T-helper 2 cell treated with Interferon-gamma antibody and Interleukin-4, amounts not matched to agents 5 μg/mL and 100 μg/mL, for 36 hours (primary cell): ENCODE measurements at places on chromosomes 5 and 9.

- no peak for DNase-seq
Observed at GRCh38 chr5:146848133-146848532, 30.4 kb downstream of the PPP2R2B start.

DNA sequence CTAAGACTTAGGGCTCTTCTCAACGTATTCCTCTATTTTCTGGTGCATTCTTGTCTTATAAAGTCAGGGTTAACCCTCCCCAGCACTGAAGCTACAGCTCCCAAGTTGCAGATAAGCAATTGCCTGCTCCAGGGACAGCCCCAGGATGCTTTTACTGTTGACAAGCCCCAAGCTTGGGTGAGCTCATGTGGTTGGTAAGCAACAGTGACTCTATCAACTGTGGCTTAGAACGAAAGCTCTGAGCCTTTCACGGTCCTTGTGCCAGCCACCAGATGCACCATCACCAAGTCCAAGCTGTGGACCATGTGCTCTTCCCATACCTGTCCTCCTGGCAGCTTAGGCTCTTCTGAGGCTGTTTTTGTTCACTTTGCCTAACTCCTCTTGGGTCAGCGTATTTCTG, 13.5 kb downstream of the ADRB2 start:
- no peak for DNase-seq

- DNase-seq = no peak
Observed at GRCh38 chr5:62152394-62153087, 153.5 kb upstream of the KIF2A start.

- DNase-seq = no peak
Observed at GRCh38 chr5:71652349-71652748, 65.2 kb downstream of the MCCC2 start.

DNA sequence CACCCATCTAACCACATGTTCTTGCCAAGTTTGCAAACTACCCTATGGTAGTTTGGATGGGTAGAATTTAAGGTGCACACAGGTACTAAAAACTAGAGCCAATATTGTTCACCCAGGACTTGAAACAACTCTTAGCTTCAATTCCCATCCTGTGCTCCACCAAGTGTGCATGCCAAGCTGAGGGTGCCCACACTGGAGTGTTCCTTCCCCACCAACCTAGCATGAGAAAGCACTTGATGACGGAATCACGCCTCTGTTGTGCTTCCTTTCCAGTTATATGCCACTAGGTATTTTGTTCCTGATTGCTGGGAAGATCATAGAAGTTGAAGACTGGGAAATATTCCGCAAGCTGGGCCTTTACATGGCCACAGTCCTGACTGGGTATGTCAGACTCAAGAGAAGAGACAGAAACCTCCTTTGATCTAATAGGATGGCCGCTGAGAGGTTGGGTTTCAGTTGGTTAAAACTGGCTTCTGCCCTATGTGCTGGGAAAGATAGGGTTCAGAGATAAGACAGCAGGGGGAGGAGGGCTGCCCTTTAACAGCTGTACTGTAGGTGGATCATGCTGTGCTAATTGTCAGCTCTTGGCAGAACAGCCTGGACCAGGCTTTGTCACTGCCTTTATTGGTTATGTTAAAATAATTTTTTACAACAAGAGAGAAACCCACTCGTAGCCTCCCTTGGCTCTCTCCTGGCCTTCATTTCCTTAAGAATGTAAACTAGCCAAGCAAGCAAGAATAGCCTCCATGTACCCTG, 83.5 kb downstream of the SLC1A1 start:
- DNase-seq = no peak

- DNase-seq = no peak
Observed at GRCh38 chr9:79471580-79472543, 99.9 kb upstream of the TLE4 start.
